Caki2 (cell line): ENCODE measurements at places on chromosomes 4 and X. TPM values are rescaled to one million over a fixed set of nuclear protein-coding genes. Genes with fewer than 3 reads are reported as not detected.
A peak's percentile ranks its signal among the peaks of the same experiment; 100 is the strongest.

The IL13RA1 gene
- 20.3 and 22.3 TPM in 2 replicates for total RNA-seq

The GLUD2 gene
- 1.8 and 2.2 TPM in 2 replicates for total RNA-seq

The FTSJ1 gene
- total RNA-seq, result 126 and 139 TPM in 2 replicates

The PNMA3 gene
- 0.30 TPM in 1 of 2 replicates, not detected in the other for total RNA-seq

The TDO2 gene
- 2.0 and 13.0 TPM in 2 replicates for total RNA-seq

The HPSE gene
- total RNA-seq, result 1.6 and 2.9 TPM in 2 replicates

The GAB3 gene
- 0.14 TPM in 1 of 2 replicates, not detected in the other for total RNA-seq

The MAD2L1 gene
- 75.1 and 115 TPM in 2 replicates for total RNA-seq

The ANOS1 gene
- 6.3 and 7.2 TPM in 2 replicates for total RNA-seq

The FAAH2 gene
- 3.2 and 51.1 TPM in 2 replicates for total RNA-seq

The KLF8 gene
- total RNA-seq, result 0.52 and 0.68 TPM in 2 replicates

The LAGE3 gene
- total RNA-seq, result 32.3 and 71.1 TPM in 2 replicates

The P2RY4 gene
- total RNA-seq, result not detected in 2 replicates

The CHRNA9 gene
- total RNA-seq, result not detected in 2 replicates

The CHIC2 gene
- total RNA-seq, result 22.6 and 29.6 TPM in 2 replicates

The LGI2 gene
- not detected in 2 replicates for total RNA-seq

GRCh38 chr4:40874901-40875300 lies 125.1 kb downstream of the NSUN7 start:
- no peak for DNase-seq

- DNase-seq, result no peak
Observed at GRCh38 chr4:147787204-147787603, 55.3 kb downstream of the ARHGAP10 start.

DNA sequence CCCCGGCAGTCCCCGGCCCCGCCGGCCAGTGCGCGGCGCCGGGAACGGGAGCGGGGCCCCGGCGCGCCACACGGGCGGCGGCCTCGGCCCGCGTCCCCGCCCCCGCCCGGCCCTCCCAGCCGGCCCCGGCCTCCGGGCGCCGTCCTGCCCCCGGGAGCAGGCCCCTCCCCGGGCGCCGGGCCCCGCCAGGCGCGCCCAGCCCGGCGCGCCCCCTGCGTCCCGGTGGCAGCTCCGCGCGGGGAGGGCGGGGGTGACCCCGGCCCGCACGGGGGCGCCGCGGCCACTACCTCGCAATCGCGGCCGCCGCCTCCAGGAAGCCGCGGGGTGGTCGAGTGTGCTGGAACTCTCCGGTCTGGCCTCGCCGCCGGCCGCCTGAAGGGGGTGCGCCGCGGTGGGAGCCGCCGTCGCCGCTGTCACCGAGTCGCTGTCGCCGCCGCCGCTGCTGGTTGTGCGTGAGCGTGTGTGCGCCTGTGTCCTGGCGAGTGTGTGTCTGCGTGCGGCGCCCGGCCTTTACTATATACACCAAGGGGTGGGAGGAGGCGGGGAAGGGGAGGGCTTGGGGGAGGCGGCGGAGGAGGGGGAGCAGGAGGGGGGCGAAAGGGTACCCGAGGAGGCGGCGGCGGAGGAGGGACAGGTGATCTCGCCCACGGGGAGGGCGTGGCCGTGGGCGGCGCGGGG lies at the start of gene RAI2:
RAI2 (minus strand) TSS at position 488 of the 678 bp plus-strand sequence. CDS start 59,288 bp downstream, outside the sequence.
- DNase-seq, result peak; percentile 30

DNA sequence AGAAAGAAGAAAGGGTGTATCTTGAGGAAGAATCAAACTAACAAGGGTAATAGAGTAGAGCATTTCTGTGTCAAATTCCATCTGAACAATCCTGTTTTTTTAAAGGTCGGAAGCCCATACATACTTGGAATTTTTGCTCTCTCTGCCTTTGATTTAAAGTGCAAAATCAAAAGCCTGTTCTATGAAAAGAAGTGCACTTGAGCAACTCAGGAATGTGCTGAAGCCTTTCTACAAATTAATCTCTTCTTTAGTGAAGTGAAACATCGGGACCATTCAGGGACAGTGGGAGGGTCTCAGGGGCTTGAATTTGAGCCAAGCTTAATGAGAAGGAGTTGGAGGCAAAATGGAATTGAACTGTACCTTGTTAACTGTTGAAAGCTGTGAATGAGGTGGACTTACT lies 1008.5 kb upstream of the LCORL start:
- peak; percentile 14 for DNase-seq

- DNase-seq, result no peak
Observed at GRCh38 chr4:13331827-13332226, 152.3 kb downstream of the RAB28 start.

GRCh38 chr4:164716901-164717300 lies 37.0 kb upstream of the SMIM31 start:
- no peak for DNase-seq

GRCh38 chr4:86060341-86060740 lies 299.5 kb downstream of the MAPK10 start:
- no peak for DNase-seq

DNA sequence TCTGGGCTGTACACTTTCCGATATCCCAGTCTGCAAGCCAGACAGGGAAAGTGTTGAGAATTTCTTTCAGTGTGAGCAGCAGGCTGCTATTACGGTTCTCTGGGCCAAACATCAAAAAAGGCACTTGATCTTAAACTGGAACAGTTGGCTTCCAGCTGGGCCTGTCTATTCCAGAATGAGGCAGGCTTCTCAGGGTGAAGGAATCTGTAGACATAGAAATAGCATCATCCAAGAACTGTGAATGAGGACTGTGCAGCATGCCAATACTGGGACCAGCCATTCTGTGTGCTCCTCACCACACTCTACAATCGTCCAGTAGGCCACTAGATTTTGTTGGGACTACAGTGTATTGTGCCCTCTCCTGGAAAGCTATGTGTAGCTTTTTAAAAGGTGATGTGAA lies 31.1 kb downstream of the ART3 start:
- DNase-seq, result no peak

GRCh38 chr4:157887316-157887715 lies 285.5 kb downstream of the GASK1B start:
- no peak for DNase-seq

GRCh38 chr4:153153339-153153871 lies 50.8 kb upstream of the TRIM2 start:
- peak; percentile 81 for DNase-seq

GRCh38 chrX:65879977-65880799 lies 159.7 kb downstream of the VSIG4 start:
- no peak for DNase-seq

DNA sequence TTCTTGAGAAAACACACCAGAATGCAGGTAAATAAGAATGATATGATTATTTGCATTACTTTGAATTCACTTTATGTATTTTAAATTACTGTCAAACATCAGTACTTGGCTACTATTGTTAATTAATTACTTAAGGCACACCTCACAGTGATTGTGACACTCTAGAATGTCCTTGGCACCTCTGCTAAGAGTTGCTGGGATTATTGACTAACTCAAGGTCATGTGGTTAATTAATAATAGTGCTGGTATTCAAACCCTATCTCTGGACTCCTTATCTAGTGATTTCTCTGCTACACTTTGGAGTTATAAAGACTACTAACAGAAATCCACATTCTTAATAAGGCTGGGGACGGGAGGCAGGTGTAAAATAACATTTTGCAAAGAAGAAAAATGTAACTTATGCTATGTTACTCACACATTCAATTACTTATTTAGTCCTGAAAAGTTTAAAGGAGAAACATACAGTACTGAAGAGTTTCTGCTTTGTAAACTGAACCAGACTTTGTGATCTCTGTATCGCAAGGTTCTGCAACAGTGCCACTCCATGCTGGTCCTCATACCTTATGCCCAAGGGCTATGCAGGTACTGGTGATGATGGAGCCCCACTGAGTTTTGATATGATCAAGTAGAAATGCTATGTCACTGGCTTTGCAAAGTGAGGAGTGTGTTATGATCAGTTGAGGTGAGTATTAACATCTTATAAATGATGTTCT lies 242.7 kb downstream of the MID1IP1 start:
- DNase-seq, result no peak

DNA sequence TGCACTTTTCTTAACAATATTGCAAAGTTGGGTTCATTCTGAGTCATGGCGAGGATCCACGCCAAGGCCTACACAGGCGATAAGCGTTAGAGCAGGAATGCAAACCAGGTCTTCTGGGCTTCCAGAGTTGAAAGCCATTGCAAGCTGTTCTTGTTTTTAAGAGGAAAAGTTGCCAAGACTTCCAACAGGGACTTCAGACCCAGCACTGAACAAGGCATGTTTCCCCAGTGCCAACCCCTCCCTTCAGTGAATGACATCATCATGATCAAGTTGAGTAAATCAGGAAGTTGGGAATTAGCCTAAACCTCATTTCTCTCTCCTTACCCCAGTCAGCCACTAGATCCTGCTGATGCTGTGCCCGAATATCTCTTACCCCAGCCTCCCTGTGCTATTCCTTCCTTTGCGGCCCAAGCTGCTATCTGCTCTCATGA lies 355.1 kb downstream of the HS3ST1 start:
- DNase-seq, result no peak

DNA sequence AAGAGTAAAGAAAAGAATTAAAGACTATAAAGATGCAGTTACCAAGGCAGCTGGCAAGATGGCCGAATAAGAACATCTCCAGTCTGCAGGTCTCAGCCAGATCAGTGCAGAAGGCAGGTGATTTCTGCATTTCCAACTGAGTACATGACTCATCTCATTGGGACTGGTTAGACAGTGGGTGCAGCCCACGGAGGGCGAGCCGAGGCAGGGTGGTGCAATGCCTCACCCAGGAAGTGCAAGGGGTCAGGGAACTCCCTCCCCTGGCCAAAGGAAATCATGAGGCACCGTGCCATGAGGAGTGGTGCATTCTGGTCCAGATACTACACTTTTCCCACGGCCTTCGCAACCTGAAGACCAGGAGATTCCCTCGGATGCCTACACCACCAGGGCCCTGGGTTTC lies 20.5 kb downstream of the SPIN4 start:
- DNase-seq, result no peak

- DNase-seq, result peak; percentile 87
Observed at GRCh38 chr4:38856524-38857337, at the start of gene TLR6. TSS of gene TLR6 (minus strand) at chr4:38856817. CDS start at chr4:38829473, 27,344 bp downstream.

GRCh38 chr4:99043346-99043745 lies 45.2 kb downstream of the ADH5 start:
- no peak for DNase-seq

DNA sequence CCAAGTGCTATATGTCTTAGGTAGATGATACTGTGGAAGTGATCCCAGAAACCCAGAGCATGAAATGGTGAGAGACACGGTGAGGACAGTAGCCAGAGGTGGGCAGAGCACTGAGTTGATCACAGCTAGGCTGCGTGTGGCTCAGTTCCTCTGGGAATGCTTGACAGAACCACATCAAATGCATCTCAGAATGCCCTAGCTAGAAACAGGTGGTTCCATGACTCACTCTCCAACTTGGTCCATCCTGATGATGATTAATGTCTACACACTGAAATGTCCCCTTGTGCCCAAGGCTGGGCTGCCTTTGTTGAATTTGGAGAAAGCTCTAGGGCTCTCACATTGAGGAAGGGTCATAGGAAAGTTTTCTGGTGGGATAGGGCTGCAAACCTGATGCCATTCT lies 113.6 kb downstream of the ZNF518B start:
- no peak for DNase-seq

DNA sequence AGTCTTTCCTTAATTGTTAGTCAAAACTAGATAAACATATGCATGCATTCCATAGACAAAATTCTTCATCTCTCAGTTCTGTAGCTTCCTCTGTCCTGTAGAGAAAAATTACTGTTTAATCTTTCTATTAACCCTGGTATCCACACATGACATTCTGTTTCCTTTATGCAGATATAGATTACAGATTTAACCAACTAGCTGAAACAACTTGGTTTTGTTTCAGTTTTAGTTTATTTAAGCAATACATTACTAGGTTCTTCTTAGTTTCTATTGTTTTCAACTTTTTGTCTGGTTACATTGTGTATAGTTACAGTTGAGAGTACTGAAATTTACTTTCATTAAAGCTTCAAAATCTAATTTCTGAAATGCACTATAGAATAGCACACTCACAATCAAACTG lies 933.9 kb upstream of the EPHA5 start:
- no peak for DNase-seq

DNA sequence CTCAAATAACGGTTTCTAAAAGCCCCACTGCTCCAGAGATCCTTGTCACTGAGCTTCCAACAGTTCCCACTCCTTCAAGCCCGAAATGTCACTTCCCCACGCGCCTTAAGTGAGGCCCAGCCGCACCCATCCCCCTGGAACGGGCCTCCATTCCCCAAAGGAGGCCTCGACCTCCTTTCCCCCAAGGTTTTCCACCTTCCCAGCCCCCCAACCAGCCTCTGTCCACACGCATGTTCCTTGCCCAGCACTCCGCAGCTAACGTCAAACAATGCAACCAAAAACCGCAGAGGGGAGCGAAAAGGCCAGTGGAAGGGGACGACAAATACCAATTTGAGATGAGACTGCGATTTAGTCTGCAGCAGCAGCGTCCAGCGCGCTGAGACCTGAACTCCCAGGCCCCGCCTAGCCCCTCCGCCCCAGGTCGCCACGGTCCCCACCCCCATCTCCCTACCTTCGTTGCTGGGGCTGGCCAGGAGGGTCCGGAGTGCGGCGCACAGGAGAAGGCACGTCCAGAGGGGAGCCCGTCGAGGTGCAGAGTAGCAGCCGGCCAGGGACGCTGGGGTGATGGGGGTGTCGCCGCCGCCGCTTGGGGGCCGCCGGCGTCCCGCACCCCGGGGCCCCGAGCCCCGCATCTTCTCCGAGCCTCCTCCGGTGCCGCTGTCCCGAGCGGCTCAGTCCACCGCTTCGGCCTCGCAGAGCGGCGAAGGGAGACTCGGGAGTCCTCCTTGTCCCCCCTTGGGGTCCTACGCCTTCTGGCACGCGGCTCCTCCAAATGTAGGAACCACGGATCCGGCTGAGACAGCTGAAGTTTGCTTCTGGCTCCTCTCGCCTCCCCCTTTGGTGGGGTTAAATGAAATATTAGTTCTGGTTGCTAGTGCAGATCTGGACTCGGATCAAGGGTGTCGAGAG lies 924 bp downstream of the EPHA5 start:
- DNase-seq, result no peak

- no peak for DNase-seq
Observed at GRCh38 chrX:54817220-54817820, 9.8 kb downstream of the MAGED2 start.

DNA sequence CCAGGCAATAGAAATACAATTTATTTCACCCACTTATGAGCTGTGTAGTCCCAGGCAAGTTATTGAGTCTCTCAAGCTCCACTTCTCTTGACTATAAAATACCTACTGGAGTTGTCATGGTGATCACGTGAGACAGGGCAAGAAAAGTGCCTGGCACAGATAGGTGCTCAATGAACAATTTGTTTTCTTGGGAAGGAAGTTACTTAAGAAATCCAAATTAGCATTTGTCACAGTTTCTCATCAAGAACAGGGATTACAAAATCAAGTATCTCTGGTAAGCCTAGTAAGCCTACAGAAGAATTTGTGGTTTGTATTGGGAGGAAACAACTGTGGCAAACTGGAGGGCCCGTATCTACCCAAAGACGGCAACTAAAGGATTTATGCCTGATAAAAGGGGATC lies 37.5 kb upstream of the RASGEF1B start:
- DNase-seq, result no peak

- DNase-seq, result no peak
Observed at GRCh38 chr4:187995322-187996207, at the start of gene ZFP42. TSS of gene ZFP42 (plus strand) at chr4:187995771. CDS start at chr4:188002808, 7,037 bp downstream.
